Cardiac septum (tissue), 1 donor: ENCODE measurements at places on chromosomes 3 and 15. TPM values are rescaled to one million over a fixed set of nuclear protein-coding genes. Genes with fewer than 3 reads are reported as not detected.

The NR2F2 gene
- total RNA-seq, result 21.0 TPM

The XCR1 gene
- total RNA-seq, result not detected

The PIK3CA gene
- 28.8 TPM for total RNA-seq

The ZNF385D gene
- total RNA-seq, result 12.5 TPM

The CORO2B gene
- 2.7 TPM for total RNA-seq

The CD200 gene
- 1.4 TPM for total RNA-seq

The INTS14 gene
- total RNA-seq, result 14.9 TPM

The ACAP2 gene
- total RNA-seq, result 20.0 TPM

The CHRNA7 gene
- 1.1 TPM for total RNA-seq

The DOCK3 gene
- 6.1 TPM for total RNA-seq

The GHSR gene
- total RNA-seq, result not detected

The CYP8B1 gene
- not detected for total RNA-seq

The CKMT1B gene
- not detected for total RNA-seq

The EXD1 gene
- not detected for total RNA-seq

The CAMP gene
- 0.67 TPM for total RNA-seq

The WDR72 gene
- total RNA-seq, result not detected

The GPX1 gene
- total RNA-seq, result 106 TPM

The NEK11 gene
- total RNA-seq, result 2.8 TPM

The TRH gene
- not detected for total RNA-seq

The ANKRD63 gene
- not detected for total RNA-seq

The USP8 gene
- total RNA-seq, result 41.3 TPM

The CXCR6 gene
- total RNA-seq, result 0.32 TPM

The SUCLG2 gene
- 62.5 TPM for total RNA-seq

The GOLGA6A gene
- not detected for total RNA-seq

The PRSS50 gene
- 0.78 TPM for total RNA-seq

The CTXN2 gene
- total RNA-seq, result not detected

The TRPM7 gene
- 34.5 TPM for total RNA-seq

The ST8SIA2 gene
- 10.1 TPM for total RNA-seq

The STRC gene
- total RNA-seq, result 0.24 TPM

The NOX5 gene
- total RNA-seq, result not detected

The ATP8B4 gene
- 3.1 TPM for total RNA-seq

The GDPGP1 gene
- 10.6 TPM for total RNA-seq

The GP5 gene
- total RNA-seq, result 0.22 TPM

The ASB14 gene
- 5.8 TPM for total RNA-seq

The MBNL1 gene
- 178 TPM for total RNA-seq

The VPS13C gene
- 35.2 TPM for total RNA-seq

The CFAP100 gene
- total RNA-seq, result not detected

The ACKR4 gene
- 1.6 TPM for total RNA-seq

The INKA1 gene
- 1.9 TPM for total RNA-seq

The AGBL1 gene
- total RNA-seq, result 0.19 TPM

The ITPKA gene
- 1.0 TPM for total RNA-seq

The MEX3B gene
- total RNA-seq, result 2.6 TPM

The FSD2 gene
- 48.7 TPM for total RNA-seq

The MKRN3 gene
- total RNA-seq, result 0.32 TPM

The CFAP20DC gene
- total RNA-seq, result 0.08 TPM

The CLRN1 gene
- not detected for total RNA-seq
